Activated CD4-positive, alpha-beta T cell treated with anti-CD3 and anti-CD28 coated beads, Interleukin-2, amount 10 ng/mL, durations not matched to agents 24 days and 14 days (primary cell): ENCODE measurements at places on chromosomes 12 and 14. TPM values are rescaled to one million over a fixed set of nuclear protein-coding genes. Genes with fewer than 3 reads are reported as not detected.

- H3K27me3 ChIP-seq, result no peaks in the 10 kb centered on the region
- H3K36me3 ChIP-seq, result peaks cover 16% of the 10 kb centered on the region
Observed at GRCh38 chr12:49588721-49589516, 16.5 kb downstream of the FAM186B start.

The LTBR gene
- total RNA-seq, result 1.7 and 2.1 TPM in 2 replicates

DNA sequence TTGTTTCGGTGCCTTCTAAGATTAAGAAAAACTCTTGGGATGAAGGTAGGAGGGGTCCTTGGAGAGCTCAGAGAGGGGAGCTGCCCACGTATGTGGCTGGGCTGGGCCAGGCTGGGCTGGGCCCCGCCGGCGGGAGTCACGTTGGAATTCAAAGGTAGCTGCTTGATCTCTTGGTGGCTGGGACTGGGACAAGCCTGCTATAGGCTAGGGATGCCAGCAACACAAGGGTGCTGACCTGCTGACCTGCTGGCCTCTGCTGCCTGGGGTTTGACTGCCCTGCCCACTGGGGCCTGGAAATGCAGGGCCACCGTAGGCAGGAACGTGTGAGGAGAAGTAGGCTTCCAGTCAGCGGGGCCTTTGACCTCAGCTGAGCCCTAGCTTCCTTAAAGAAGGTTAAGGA, 52.8 kb upstream of the GTF2A1 start:
- H3K27ac ChIP-seq, result no peak overlapping the region
- DNase-seq, result no peak
- no peaks in the 10 kb centered on the region for H3K36me3 ChIP-seq
- peaks cover 6% of the 10 kb centered on the region for H3K27me3 ChIP-seq

- no peaks in the 10 kb centered on the region for H3K36me3 ChIP-seq
- no peak overlapping the region for H3K27ac ChIP-seq
- peaks cover 62% of the 10 kb centered on the region for H3K27me3 ChIP-seq
- no peak for DNase-seq
- H3K4me1 ChIP-seq, result peaks cover 5% of the 10 kb centered on the region
- H3K4me3 ChIP-seq, result peak overlapping the region; percentile 62
Observed at GRCh38 chr12:46830731-46831334, 5.0 kb upstream of the SLC38A4 start.

- no peak overlapping the region for H3K4me3 ChIP-seq
- H3K4me1 ChIP-seq, result no peaks in the 10 kb centered on the region
- DNase-seq, result no peak
- H3K27ac ChIP-seq, result no peak overlapping the region
- H3K27me3 ChIP-seq, result peaks cover 16% of the 10 kb centered on the region
- H3K36me3 ChIP-seq, result no peaks in the 10 kb centered on the region
Observed at GRCh38 chr12:49880756-49881414, 22.8 kb downstream of the FAIM2 start.

DNA sequence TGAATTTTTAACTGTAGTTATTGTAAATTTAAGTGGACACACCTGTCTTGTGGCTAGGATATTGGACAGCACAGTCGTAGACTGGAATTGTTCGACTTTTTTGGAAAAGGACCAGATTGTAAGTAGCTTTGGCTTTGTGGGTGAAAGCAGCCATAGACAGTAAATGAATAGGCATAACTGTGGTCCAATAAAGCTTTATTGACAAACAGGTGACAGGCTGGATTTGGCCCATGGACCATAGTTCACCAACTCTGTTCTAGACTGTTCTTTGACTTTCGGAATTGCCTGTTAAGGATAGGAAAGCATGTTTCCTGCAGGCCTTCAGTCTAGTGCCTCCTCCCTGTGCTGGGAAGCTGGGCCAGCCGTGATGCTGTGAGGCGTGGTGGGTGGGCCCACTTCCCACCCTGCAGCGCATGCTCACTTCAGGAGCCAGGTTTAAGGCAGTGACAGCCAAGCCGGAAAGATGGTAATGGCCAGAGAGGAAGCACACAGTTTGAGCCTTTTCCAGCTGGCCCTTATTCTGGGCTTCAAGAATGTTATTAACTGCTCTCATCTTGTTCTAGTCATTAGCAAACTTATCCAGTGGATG, 51.8 kb downstream of the PPP2R5C start:
- peaks cover 66% of the 10 kb centered on the region for H3K4me1 ChIP-seq
- H3K27me3 ChIP-seq, result no peaks in the 10 kb centered on the region
- H3K4me3 ChIP-seq, result peak overlapping the region; percentile 78
- peak; percentile 67 for DNase-seq

DNA sequence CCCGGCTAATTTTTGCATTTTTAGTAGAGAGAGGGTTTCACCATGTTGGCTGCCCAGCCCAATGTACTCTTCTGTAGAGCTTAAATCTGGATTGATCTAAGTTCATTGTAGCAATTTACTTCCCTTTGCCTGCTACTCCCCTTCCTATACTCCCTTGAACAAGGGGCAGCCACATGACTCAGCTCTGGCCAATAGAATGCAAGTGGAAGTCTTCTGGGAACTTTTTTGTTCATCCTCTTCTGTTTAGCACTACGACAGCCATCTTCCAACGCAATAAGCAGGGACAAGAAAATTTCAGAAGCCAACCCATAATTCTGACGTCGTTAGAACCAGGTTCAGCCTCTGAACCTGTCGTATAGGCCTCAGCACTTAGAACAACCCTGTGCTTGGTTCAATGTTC, 6.4 kb upstream of the RAD52 start:
- DNase-seq, result no peak
- H3K4me3 ChIP-seq, result no peak overlapping the region
- H3K27ac ChIP-seq, result no peak overlapping the region
- peaks cover 4% of the 10 kb centered on the region for H3K27me3 ChIP-seq
- H3K36me3 ChIP-seq, result no peaks in the 10 kb centered on the region
- H3K4me1 ChIP-seq, result no peaks in the 10 kb centered on the region

DNA sequence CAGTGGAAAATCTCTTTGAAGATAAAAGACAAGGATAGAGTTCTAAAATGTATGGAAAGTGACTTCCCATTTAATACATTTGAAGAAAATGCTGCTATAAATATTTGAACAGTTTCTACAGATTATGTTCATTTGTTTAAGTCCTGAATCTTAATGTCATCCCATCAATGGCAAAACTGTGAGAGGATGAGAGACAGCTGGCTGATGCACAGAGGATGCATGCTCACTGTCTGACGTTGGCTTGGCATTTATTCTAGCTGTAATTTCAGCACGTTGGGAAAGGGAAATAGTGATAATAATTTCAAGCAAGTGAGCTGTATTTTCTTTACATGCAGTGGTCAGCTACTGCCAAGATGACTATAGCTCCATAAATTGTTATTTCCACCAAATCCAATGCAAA, 40.5 kb downstream of the PPFIA2 start:
- DNase-seq, result no peak
- peaks cover 2% of the 10 kb centered on the region for H3K27me3 ChIP-seq
- no peak overlapping the region for H3K27ac ChIP-seq
- H3K4me3 ChIP-seq, result no peak overlapping the region

The TMTC1 gene
- 0.49 and 0.73 TPM in 2 replicates for total RNA-seq

The SLCO1B1 gene
- total RNA-seq, result not detected in 2 replicates

The FGF6 gene
- not detected in 2 replicates for total RNA-seq

The EIF2S3B gene
- 0.62 and 0.98 TPM in 2 replicates for total RNA-seq

The CFAP54 gene
- 0.09 TPM in 2 replicates for total RNA-seq

The PRMT5 gene
- total RNA-seq, result 198 and 200 TPM in 2 replicates

The GYS2 gene
- 0.17 TPM in 1 of 2 replicates, not detected in the other for total RNA-seq

DNA sequence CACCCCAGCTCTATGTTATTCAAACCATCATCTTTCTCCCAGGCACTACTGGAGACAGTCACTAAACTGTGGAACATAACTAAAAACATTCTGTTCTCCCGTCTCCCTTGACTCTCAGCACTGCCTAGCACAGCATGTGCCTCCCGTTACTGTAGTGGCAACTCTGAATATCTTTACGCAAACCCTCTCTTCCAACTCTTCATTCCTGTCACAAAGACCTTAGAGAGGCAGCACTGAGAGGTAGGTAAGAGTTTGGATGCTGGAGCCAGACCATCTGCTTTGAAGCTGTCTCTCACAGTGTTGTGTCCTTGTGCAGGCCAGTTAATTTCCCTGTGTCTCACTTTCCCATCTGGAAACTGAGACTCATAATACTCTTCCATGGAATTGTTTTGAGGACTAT, 108.1 kb downstream of the DIP2B start:
- no peak for DNase-seq
- H3K27me3 ChIP-seq, result no peaks in the 10 kb centered on the region
- H3K4me3 ChIP-seq, result no peak overlapping the region

DNA sequence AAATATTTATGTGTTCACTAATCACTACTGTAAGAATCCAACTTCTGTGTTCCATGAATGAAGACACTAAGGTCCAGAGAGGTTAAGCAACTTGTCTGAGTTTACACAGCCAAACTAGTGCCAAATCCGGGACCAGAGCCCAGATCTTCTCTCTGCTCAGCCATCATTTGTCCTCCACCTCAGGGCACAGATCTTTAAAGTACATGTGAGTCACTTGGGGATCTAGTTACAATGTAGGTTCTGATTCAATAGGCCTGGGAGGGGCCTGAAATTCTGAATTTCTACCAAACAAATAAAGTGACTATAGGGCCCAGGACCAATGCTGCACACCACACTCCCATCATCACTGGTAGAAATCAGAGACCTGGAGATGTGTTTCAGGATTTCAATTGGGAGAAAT, 162.9 kb downstream of the GXYLT1 start:
- no peaks in the 10 kb centered on the region for H3K27me3 ChIP-seq
- no peaks in the 10 kb centered on the region for H3K4me1 ChIP-seq
- H3K36me3 ChIP-seq, result no peaks in the 10 kb centered on the region
- H3K27ac ChIP-seq, result no peak overlapping the region
- no peak overlapping the region for H3K4me3 ChIP-seq
- no peak for DNase-seq

- peaks cover 16% of the 10 kb centered on the region for H3K4me1 ChIP-seq
- no peak for DNase-seq
- H3K4me3 ChIP-seq, result no peak overlapping the region
- no peaks in the 10 kb centered on the region for H3K27me3 ChIP-seq
Observed at GRCh38 chr12:76464631-76465166, 94.9 kb downstream of the OSBPL8 start.

The RGS6 gene
- total RNA-seq, result 2.5 TPM in 2 replicates

The SLC17A8 gene
- not detected in 2 replicates for total RNA-seq

DNA sequence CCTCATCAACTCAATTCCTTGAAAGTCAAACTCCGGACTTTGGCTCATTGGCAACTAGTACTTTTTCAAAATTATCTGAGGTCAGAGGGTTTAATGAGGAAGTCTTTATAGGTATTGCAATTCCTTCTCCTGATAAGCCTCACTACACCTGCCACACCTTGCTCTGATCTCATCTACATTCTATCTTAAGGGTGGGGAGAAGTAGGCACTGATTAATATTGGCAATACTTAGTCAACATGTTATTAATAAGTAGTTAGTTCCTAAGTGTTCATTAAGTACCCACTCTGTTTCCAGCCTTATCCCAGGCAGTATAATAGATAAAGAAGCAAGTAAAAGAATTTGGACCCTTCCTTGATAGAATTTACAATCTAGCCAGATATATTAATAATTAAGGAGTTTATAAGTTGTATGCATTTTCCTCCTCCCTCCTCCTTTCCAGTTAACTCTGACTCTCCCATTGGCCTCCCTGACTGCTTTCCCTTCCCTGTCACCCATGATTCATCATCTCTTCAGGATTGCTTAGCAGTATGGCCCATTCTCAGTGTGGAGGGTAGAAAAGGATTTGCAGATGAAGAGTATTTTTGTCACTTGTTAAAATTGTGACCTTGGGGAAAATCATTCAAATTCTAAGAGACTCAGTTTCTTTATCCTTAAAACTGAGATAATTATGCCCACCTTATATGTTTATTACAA, 231.0 kb upstream of the ATP2B1 start:
- H3K4me1 ChIP-seq, result peaks cover 11% of the 10 kb centered on the region
- H3K27me3 ChIP-seq, result no peaks in the 10 kb centered on the region
- H3K27ac ChIP-seq, result no peak overlapping the region
- H3K4me3 ChIP-seq, result no peak overlapping the region
- DNase-seq, result no peak
- no peaks in the 10 kb centered on the region for H3K36me3 ChIP-seq

The RIPK3 gene
- total RNA-seq, result 12.0 and 13.9 TPM in 2 replicates

The RERG gene
- total RNA-seq, result not detected in 2 replicates

DNA sequence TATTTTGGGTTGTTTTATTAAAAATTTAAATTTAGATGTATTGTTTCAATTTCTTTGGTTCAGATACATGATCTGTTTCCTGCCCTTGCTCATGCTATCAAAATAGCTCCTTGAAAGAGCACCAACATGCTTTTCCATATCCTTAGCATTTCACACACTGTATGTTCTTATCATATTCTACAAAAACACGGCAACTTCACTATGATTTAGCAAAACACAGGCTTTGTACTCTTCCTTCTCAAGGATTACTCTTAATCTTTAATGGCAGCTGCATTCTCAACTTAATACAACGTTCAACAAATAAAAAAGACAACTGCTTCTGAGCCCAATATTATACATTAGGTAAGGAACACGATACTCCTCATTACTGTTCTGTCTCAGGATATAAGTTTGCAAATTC, 2.9 kb upstream of the GLRX5 start:
- no peaks in the 10 kb centered on the region for H3K27me3 ChIP-seq
- H3K27ac ChIP-seq, result peak overlapping the region; percentile 72
- peaks cover 36% of the 10 kb centered on the region for H3K36me3 ChIP-seq
- no peak for DNase-seq

The PZP gene
- not detected in 2 replicates for total RNA-seq

The RPGRIP1 gene
- not detected in 2 replicates for total RNA-seq

DNA sequence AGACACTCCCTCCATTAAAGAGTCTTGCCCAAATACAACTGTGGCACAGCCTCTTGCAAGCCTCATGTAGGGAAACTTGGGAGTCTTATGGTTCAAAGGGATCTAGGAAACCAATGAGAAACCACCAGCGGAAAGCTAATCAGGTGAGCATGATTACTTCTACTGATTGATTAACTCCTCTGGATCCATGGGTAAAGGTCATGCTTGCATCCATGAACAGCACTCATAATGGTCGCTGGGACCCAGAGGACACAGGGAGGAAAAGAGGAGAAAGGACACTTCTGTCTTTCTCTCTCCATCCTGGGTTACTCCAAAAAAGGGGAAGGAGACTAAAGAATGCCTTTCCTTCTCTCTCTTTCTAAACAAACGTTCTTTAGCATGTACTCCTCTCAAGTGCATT, 1397.2 kb downstream of the LRFN5 start:
- no peak for DNase-seq
- no peaks in the 10 kb centered on the region for H3K4me1 ChIP-seq
- no peaks in the 10 kb centered on the region for H3K36me3 ChIP-seq
- no peak overlapping the region for H3K27ac ChIP-seq

DNA sequence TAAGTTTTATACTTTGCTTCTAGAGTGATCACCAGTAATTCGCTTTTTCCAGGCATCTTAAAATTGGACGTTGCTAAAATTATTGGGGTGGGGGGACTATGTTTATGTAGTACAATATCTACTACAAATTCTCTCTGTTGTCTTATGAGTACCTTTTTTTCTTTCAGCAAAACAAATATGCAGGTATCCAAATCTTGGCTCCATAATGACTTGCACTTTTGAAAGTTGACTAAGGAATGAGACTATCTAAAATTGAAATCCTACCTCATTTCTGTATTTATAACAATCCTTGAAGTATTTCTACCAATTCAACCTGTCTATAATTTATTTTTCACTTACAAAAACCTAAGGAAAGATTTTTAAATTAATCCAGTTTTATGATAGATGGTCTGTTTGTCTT, 2.4 kb downstream of the DYNC1H1 start:
- no peaks in the 10 kb centered on the region for H3K27me3 ChIP-seq
- peak overlapping the region; percentile 67 for H3K4me3 ChIP-seq
- peaks cover 30% of the 10 kb centered on the region for H3K4me1 ChIP-seq
- peaks cover 13% of the 10 kb centered on the region for H3K36me3 ChIP-seq

The NTS gene
- not detected in 2 replicates for total RNA-seq

- H3K4me1 ChIP-seq, result peaks cover 41% of the 10 kb centered on the region
- peak; percentile 96 for DNase-seq
- peak within 1 kb of the TSS; percentile 92 for H3K4me3 ChIP-seq
- H3K36me3 ChIP-seq, result peaks cover 34% of the 10 kb centered on the region
- H3K27ac ChIP-seq, result peak within 1 kb of the TSS; percentile 92
Observed at GRCh38 chr14:24232121-24232644, at the start of gene NEDD8. TSS of gene NEDD8 (minus strand) at chr14:24232367. CDS start at chr14:24232267, 100 bp downstream.

The FBLN5 gene
- 0.68 and 1.3 TPM in 2 replicates for total RNA-seq
